T-helper 17 cell (primary cell): ENCODE measurements at places on chromosomes 5 and 9.
A peak's percentile ranks its signal among the peaks of the same experiment; 100 is the strongest.

GRCh38 chr5:76606701-76607100 is 16.5 kb downstream of the F2RL2 start:
- no peak for DNase-seq

- no peak for DNase-seq
These were observed 709.2 kb upstream of the WWC1 start for GRCh38 chr5:167582283-167582682.

DNA sequence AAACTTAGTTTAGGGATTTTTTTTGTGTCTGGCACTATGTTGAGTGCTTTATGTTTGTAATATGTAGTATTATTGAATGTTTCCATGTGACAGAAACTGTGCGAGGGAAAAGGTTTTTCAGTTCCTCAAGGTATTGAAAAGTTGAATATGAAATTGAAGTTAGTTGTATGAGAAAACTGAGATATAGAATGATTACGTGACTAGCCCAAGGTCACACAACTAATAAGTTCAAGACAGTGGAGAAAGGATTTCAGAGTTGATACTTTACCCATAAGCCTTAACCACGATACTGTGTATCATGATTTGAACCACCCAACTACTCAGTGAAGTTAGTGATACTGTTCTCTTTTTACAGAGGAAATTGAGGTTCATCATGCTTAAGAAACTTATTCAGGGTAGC is 5.7 kb downstream of the NIPBL start:
- no peak for DNase-seq

GRCh38 chr9:113796646-113797426 is 79.3 kb upstream of the ZNF618 start:
- no peak for DNase-seq

- DNase-seq: no peak
These were observed 153.9 kb upstream of the IER5L start for GRCh38 chr9:129331772-129332500.

GRCh38 chr9:133982971-133983720 is 9.0 kb downstream of the VAV2 start:
- DNase-seq: no peak

- no peak for DNase-seq
These were observed 459.6 kb downstream of the RAB3C start for GRCh38 chr5:59042201-59043055.

- no peak for DNase-seq
These were observed 31.0 kb downstream of the GOLGA2 start for GRCh38 chr9:128244837-128245231.

- no peak for DNase-seq
These were observed 59.0 kb downstream of the MAT2B start for GRCh38 chr5:163564321-163564938.

DNA sequence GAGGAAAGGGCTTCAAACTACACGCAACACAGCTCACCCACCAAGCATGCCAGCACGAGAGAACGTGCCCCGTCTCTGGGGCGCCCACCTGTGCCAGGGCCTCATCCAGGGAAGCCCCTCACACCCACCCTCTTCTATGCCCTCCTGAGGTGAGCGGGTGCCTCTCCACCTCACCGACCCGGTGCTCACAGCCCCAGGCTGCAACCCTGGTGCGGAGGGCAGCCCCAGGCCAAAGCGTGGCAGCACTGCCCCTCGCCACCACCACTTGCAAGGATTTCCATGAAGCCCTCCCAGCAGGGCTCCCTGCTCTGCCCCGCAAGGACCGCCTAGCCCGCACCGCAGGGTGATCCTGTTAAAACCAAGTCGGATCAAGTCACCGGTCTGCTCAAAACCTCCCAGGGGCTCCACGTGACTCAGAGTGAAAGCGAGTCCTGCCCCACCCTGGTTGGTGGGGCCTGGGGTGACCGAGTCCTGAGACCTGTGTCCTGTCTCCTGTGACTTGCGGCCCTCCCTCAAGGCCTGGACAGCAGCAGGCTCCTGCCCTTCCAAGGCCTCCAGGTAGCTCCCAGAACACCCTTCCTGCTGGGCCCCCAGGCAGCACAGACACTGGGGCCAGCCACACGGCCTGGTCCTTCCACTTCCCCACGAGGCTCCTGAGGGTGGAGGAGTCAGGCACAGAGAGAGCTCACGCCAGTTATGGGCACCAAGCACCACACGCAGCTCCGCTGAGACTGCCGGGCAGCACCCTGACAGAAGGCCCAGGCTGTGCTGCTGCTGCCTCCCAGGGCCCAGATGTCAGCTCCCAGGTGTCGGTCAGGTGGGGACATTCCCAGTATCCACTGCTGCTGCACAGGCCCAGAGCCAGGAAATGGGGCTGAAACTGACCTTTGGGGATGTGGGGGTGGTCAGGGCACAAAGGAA is 12.7 kb downstream of the BRD3 start:
- DNase-seq: no peak

DNA sequence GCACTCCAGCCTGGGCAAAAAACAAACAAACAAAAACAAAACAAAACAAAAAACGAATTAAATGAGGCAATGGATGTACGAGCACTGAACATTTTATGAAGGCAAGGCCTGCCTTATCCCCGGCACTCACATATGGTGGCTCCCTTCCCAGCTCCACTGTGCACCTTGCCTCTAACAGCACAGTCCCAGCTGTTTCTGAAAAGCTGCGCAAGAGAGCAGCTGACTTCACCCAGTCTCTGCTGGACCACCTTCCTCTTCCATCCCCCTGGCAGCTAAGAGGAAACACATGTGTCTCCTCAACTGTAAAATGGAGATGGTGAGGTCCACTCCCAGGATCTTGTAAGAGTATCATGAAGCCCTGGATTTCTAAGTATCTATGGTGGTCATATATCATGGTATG is 100.7 kb downstream of the KLF4 start:
- no peak for DNase-seq

DNA sequence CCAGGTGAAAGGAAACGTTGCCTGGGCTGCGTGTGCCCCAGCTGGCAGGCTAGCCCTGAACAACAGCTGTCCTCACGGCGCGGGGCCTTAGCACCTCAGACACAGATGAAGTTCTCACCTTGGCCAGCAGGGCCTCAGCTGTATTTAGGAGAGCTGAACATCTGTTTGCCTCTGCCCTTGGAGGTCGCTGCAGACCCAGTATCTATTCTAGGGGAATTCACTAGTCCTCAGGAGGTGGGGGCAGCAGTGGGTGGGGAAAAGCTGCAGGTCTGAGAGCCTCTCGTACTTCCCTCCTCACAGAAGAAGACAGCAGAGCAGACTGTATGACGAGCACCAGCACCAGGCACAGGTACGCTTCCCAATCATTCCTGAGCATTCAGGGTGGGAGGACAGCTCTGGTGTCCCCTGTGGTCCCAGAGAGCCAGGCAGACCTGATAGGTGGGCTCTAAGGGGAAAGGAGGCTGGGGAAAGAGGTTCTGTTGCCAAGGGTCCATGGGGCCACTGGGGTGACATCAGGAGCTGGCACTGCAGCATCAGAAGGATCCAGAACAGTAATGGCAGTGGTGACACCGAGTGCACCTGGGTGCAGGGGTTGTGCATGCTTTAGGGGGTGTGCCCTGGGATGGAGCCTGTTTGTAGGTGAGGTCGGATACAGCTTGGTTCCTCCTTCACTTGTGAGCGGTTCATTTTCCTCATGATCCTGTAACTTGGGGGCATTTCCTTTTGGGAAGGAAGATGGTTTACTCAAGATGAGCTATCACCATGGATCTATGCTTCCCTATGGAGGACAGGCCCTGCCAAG is 13.8 kb downstream of the CD74 start:
- DNase-seq: no peak

DNA sequence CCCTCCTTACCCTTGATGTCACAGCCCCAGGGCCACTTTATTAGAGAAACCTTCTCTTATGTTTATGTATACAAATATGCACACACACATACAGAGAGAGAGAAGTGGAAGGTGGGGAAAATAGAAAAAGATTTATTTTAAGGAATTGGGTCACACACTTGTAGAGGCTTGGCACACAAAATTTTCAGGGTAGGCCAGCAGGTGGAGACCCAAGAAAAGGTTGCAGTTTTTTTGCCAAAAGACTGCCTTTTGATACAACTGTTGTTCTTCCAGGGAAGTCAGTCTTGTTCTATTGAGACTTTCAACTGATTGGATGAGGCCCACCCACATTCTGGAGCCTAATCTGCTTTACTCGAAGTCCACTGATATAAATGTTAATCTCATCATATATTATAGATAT is 131.1 kb upstream of the PPP1R2B start:
- no peak for DNase-seq

DNA sequence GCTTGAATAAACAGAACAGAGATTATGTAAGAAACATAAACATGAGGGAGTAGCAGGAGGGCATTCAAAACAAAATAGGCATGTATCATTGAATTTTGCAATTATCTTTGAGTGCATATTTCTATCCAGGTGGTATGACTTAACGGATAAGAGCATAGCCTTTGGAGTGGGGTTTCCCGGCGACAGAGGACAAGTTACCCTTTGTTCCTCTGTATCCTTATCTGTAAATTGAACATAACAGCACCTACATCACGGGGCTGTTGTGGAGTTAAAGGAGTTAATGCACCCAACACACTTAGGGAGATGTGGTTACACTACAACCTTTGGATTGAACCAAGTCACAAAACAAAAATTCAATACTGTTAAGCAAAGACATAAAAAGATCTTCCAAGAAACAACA is 314.6 kb upstream of the KIF2A start:
- DNase-seq: no peak

DNA sequence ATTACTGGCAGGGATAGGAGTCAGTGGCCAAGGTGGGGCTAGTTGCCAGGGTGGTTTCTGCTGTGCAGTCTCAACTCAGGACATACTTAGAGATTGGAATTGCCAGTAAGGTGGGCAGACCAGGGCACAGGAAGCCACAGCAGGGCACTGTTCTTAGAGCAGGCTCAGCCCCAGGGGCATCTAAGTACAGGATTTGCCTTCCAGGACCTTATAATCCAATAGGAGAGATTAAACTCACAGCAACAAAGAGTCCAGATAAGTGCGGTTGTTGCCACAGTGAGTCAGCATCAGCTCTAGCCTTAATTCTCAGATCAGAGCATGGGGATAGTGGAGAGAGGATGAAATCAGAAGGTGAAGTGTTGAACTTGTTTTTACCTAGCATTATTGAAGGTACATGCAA is 265.8 kb upstream of the TRPC7 start:
- no peak for DNase-seq

DNA sequence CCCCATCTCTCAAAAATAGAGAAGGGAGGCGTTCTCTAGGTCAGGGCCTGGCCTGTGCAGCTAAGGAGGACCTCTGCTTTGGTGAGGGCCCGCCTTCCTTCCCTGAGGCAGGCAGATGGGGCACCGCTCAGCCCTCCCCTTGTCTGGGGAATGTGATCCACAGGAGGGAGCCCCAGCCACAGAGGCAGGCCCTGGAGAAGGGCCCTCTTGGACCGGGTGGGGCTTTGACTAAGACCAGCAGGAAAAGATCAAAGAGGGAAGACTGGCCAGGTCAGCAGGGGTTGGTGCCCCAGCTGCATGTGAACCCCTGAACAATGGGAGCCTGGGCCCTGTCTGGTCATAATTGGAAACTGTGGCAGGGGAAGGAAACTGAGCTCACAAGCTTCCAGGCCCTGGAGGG is 21.9 kb downstream of the PTPA start:
- DNase-seq: no peak

GRCh38 chr5:154201108-154201769 is 10.7 kb downstream of the GALNT10 start:
- no peak for DNase-seq

- DNase-seq: no peak
These were observed 41.2 kb upstream of the SVEP1 start for GRCh38 chr9:110620726-110621125.

DNA sequence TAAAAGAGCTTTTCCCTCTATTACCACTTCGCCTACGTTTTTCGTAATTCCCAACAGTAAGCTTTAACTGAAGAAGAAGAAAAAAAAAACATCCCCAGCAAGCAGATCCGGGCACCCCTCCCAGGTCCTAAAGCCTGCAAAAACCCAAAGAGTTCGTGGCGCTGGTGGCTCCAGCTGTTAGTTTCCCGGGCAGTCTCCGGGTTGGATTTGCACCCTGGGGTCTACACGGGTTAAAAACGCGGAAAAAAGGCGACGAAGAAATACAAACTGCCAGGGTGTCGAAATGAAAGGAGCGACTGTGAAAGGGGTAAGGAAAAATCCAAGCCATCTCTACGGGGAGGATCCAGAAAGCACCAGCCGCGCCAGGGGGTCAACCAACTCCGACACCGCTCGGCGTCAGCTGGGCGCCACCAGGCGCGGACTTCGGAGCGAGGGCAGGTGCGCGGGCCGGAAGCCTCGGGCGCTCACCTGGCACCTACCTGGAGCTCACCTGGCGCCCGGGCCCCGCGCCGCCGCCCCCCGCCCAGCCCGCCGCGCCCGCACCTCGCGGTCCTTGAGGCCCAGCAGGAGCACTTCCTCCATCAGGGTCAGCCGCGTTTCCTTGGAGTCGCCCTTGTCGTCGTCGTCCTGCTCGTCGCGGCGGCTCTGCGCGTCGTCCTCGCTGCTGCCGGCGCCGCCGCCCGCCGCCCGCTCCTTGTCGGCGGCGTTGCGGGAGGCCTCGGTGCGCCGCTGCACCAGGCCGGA is 680 bp downstream of the GOLPH3 start:
- DNase-seq: peak; percentile 34

DNA sequence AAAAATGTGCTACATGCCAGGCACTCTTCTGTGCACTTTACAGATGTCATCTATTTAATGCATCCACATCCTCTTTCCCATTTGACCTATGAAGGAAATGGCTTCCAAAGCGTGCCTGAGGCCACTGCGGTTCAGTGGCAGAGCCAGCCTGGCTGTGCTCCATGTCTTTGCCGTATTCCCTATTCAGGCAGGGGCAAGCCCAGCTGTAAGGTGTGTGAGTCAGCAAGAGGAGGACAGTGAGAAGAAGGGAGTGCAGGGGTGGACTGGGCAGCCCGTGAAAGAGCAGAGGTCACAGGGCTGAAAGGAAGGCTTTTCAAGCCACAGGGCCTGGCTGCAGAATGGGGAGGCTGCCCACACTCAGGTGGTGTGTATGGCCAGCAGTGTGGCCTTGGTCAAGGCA is 91.7 kb downstream of the HRH2 start:
- no peak for DNase-seq

DNA sequence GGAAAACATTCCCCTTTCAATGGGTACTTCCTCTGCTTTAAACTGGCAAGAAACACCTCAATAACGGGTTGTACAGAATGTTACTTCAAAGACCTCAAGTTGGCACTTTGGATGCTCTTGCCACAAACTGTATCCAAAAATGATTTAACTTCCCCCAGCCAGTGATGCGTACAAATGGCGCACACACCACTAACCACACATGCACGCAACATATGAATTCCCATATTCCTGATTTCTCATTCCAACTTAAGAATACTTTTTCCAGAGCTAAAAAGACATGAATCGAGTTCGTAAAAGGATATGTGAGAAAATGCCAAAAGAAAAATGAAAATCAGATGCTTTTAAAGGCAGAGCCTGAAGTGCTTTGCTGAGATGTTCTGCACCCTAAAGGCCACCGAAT is 388.0 kb upstream of the PIK3R1 start:
- no peak for DNase-seq

- no peak for DNase-seq
These were observed 66.7 kb downstream of the TLE1 start for GRCh38 chr9:81622471-81623255.

GRCh38 chr5:143436871-143437270 is 33.4 kb upstream of the NR3C1 start:
- DNase-seq: no peak
